Liver (tissue), 10 donors: ENCODE measurements at places on chromosomes 12 and 14. TPM values are rescaled to one million over a fixed set of nuclear protein-coding genes. Genes with fewer than 3 reads are reported as not detected.

Gene KRT71
- total RNA-seq, result not detected

Gene ATG101
- 28.4 TPM for total RNA-seq

Gene SLCO1B3
- total RNA-seq, result 65.1 TPM

Gene FSCB
- not detected for total RNA-seq

Gene MIPOL1
- total RNA-seq, result 2.1 TPM

Gene OTUB2
- 0.28 TPM for total RNA-seq

Gene PLBD1
- total RNA-seq, result 7.5 TPM

- H3K36me3 ChIP-seq, result no peaks in the 10 kb centered on the region
- no peaks in the 10 kb centered on the region for H3K27me3 ChIP-seq
- DNase-seq, result no peak
- no peaks in the 10 kb centered on the region for H3K4me1 ChIP-seq
- no peak overlapping the region for H3K4me3 ChIP-seq
Observed at GRCh38 chr14:53620890-53621289, 335.7 kb downstream of the BMP4 start.

DNA sequence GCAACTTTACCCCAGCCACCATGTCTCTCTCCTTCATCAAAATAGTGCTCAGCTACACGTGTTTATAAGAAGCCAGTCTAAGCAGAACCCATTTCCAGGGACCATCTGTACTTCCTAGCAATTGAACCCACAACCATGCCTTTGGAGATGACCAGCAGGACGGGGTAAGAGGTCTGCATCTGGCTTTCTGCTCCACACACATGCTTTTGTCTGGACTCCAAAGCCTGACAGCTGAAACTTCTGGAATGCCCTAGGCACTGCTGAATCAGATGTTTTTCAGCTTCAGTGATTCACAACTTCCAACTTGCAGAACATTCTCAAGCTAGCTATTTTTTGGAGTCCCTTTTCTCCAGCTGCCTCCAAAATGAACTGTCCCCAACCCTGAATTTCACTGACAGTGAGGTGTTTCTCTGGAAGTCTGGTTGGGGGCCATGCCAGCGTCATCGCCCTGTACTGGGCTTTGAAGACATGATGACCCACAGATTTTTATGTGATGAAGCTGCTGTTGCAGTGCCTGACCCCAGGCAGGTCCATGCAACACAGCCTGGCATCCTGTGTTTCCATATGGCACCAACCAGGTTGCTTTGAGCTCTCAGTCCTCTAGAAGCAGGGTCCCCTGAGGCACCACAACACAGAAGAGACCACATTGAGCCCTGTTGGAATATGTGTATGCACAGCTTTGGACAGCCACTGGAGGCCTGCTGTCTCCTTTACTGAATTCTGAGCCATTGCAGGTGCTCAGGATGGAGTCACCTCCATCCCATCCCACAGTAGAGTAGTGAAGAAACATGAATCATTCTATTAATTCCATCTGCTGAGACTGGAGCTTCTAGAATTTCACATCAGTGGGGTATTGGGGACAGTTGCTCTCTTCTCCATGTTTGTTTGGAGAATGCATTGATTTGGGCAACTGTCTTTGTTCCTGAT lies 80.2 kb downstream of the NUAK1 start:
- no peak for DNase-seq
- no peaks in the 10 kb centered on the region for H3K27me3 ChIP-seq
- no peaks in the 10 kb centered on the region for H3K36me3 ChIP-seq
- no peak overlapping the region for H3K4me3 ChIP-seq
- no peak overlapping the region for H3K27ac ChIP-seq

GRCh38 chr14:31172084-31172483 lies 35.5 kb downstream of the HECTD1 start:
- no peaks in the 10 kb centered on the region for H3K27me3 ChIP-seq
- DNase-seq, result no peak
- H3K4me1 ChIP-seq, result peaks cover under 1% of the 10 kb centered on the region
- H3K36me3 ChIP-seq, result peaks cover 73% of the 10 kb centered on the region
- no peak overlapping the region for H3K4me3 ChIP-seq

DNA sequence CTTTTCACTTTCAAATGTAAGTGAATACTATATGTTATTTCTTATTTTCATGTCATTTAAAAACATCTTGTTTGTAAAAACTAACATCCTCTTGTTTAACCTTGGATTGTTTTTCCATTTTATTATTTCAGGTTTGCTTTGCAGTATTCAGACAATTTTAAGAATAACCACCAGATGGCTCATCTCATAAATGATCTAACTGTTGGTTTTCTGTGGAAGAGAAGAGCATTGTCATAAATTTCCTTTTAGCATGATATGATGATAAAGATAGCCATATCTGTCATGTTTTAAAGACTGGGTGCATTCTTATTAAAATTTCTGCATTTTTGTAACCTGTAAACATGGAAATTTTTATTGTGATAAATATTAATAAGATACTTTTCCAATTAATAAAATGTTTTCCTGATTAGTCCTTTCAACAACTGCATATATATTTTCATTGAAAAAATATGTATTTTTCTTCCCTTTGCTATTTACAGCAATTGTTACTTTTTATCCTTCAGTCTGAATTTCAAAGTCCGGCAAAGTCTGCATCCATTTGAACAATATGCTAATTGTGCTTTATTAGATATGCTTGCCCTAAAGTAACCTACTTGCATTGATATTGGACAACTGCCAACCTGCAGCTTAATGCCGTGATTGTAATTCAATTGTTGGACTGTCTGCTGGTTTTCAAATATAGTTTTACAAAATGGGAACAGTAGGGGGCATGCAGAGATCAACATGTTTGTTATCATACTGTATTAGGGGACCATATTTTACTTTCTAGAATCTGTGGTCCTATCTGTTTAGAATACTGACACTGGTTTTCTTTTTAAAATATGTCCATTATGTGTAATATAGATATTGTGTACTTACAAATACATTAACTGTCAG lies 163.4 kb downstream of the GARIN6 start:
- no peaks in the 10 kb centered on the region for H3K27me3 ChIP-seq
- no peak overlapping the region for H3K27ac ChIP-seq
- no peaks in the 10 kb centered on the region for H3K4me1 ChIP-seq
- no peaks in the 10 kb centered on the region for H3K36me3 ChIP-seq
- no peak for DNase-seq

- H3K4me1 ChIP-seq, result no peaks in the 10 kb centered on the region
- no peak for DNase-seq
- no peak overlapping the region for H3K27ac ChIP-seq
- no peak overlapping the region for H3K4me3 ChIP-seq
- no peaks in the 10 kb centered on the region for H3K27me3 ChIP-seq
Observed at GRCh38 chr14:89920056-89920455, 34.5 kb downstream of the EFCAB11 start.

GRCh38 chr12:29960122-29960521 lies 176.4 kb upstream of the TMTC1 start:
- no peaks in the 10 kb centered on the region for H3K36me3 ChIP-seq
- H3K27me3 ChIP-seq, result no peaks in the 10 kb centered on the region
- H3K4me1 ChIP-seq, result no peaks in the 10 kb centered on the region
- H3K4me3 ChIP-seq, result no peak overlapping the region

GRCh38 chr14:102493585-102493984 lies 16.0 kb downstream of the ANKRD9 start:
- H3K27ac ChIP-seq, result no peak overlapping the region
- no peak overlapping the region for H3K4me3 ChIP-seq
- no peak for DNase-seq
- H3K36me3 ChIP-seq, result no peaks in the 10 kb centered on the region
- no peaks in the 10 kb centered on the region for H3K4me1 ChIP-seq

DNA sequence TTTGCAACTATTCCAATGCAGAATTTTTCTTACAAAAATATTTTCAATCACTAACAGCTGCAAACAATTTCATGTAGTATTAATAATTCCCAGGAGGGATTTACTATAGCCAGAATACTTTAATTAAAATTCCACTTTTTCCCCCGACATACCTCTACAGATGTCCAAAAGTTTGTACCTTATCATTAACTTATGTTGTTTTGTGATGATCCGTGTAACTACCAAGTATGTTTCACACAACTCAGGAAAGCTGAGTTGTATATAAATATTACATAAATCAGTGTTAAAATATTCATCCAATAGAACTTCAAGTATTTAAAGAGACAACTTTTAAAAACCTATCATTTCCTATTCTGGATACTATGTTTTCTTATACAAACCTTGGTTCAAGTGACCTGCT lies 2.4 kb downstream of the EPS8 start:
- DNase-seq, result no peak
- H3K4me1 ChIP-seq, result peaks cover 3% of the 10 kb centered on the region
- no peak overlapping the region for H3K27ac ChIP-seq
- no peak overlapping the region for H3K4me3 ChIP-seq
- peaks cover 1% of the 10 kb centered on the region for H3K36me3 ChIP-seq

DNA sequence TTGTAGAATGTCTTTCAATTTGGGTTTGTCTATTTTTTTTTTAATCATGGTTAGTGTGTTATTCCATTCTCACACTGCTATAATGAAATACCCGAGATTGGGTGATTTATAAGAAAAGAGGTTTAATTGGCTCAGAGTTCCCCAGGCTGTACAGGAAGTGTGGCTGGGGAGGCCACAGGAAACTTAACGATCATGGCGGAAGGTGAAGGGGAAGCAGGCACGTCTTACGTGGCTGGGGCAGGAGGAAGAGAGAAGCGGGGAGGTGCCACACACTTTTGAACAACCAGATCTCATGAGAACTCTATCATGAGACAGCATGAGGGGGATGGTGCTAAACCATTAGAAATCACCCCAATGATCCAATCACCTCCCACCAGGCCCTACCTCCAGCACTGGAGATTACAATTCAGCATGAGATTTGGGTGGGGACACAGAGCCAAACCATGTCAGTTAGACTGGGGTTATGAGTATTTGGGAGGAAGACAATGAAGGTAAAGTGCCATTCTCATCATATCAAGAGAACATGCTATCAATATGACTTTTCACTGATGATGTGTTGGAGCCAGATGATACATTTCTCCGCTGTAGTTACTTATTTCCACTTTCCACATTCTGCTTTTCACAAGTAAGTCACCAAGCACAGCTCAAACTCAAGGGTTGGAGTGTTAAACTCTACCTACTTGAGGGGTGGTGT lies 45.8 kb downstream of the AP5M1 start:
- no peak for DNase-seq
- no peaks in the 10 kb centered on the region for H3K36me3 ChIP-seq
- H3K27ac ChIP-seq, result no peak overlapping the region
- no peak overlapping the region for H3K4me3 ChIP-seq
- H3K4me1 ChIP-seq, result no peaks in the 10 kb centered on the region

DNA sequence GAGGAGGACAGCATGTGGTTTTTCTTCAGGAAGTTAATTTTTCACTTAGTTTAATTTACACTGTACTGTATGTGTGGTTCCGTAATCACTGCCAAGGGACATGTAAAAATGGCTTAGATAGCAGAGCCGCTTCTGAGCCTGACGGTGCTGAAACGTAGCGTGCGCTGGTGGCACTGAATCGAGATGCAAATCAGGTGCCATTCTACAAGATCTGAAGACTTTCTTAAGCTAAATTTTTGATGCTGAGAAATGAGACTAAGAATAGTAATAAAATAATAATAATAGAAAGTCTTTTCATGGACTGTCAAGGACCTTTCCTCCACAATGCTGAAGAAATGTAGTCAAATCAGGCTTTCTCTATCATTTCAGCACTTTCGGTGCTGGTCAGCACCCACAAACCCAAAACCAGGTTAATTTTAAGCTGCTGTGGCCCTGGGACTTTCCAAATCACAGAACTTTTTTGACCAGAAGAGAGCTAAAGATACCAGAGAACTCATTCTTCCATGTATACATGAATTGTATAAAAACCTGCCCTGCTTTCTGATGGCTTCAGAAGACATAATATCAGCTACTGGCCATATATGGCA lies 183.3 kb upstream of the LMO3 start:
- no peaks in the 10 kb centered on the region for H3K27me3 ChIP-seq
- DNase-seq, result no peak
- no peak overlapping the region for H3K27ac ChIP-seq
- H3K4me3 ChIP-seq, result no peak overlapping the region

DNA sequence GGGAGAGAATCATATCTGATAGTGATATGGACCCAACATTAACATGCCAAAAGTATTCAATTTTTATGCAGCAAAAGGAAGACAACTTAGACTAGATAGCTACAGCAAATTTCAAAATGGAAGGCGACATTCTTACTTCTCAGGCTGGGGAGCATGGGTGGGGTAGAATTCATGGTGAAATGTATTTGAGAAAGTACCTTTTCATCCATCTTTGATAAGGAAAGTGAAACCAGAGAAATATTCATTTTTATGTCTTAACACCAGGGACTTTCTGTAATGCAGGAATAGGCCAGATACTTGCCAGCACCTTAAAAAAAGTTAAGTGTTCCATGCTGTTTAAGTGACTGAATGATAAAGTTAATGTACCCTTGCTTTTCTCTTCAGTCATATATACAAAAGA lies 13.4 kb downstream of the BTG1 start:
- no peak overlapping the region for H3K27ac ChIP-seq
- peaks cover 38% of the 10 kb centered on the region for H3K4me1 ChIP-seq
- H3K27me3 ChIP-seq, result no peaks in the 10 kb centered on the region
- H3K36me3 ChIP-seq, result no peaks in the 10 kb centered on the region
- DNase-seq, result no peak

DNA sequence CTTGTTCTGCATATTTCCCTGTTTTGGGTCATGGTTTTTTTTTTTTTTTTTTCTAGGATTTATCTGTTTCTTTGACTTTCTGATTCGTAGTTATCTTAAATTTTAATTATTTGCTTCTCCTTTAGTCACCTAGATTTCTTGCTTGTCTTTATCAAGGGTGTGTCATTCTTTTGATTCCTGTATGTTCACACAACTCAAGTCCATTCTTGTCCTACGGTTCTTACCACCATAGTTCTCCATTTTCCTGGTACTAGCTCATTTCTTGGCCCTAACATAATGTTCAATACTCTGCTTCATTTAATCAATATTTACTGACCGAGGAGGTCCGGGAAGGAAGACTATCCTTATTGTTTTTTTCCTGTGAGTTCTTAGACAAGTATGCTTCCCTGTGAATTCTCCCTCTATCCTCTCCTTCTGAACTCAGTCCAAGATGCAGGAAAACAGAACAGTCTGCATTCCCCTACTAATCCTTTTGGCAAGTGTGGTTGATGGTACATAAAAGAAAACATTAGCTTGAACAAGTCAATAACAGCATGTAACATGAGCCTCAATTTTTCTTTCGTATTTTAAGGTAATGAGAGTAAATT lies 1346.4 kb upstream of the SEL1L start:
- H3K27ac ChIP-seq, result no peak overlapping the region
- H3K4me3 ChIP-seq, result no peak overlapping the region
- H3K36me3 ChIP-seq, result no peaks in the 10 kb centered on the region
- H3K4me1 ChIP-seq, result no peaks in the 10 kb centered on the region
- DNase-seq, result no peak

DNA sequence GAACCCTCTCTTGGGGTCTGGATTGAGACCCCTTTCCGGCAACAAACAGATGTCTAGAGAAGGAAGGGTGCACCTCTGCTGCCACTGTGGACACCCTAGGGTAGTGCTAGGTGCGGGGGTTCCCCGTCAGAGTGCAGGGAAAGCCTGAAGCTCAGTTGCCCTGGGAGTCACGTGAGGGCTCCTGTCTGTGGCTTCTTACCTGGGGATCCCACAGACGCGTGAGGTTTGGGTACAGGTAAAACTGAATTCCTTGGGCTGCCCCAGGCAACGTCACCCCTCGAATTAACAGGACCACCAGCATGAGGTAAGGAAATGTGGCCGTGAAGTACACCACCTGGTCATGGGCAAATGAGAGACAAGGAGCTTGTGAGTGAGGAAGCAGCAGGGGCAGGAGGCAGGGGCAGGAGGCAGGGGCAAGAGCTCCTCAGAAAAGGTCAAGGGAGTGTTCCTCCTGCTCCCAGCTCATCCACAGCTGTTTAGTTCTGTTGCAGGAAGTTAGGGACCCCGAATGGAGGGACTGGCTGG lies 21.0 kb upstream of the SLC6A12 start:
- H3K4me3 ChIP-seq, result no peak overlapping the region
- peaks cover 3% of the 10 kb centered on the region for H3K36me3 ChIP-seq
- H3K27me3 ChIP-seq, result no peaks in the 10 kb centered on the region
- H3K27ac ChIP-seq, result no peak overlapping the region
- no peak for DNase-seq
- peaks cover 40% of the 10 kb centered on the region for H3K4me1 ChIP-seq
